ENCODE measurements at places on chromosomes 1 and 21.

DNA sequence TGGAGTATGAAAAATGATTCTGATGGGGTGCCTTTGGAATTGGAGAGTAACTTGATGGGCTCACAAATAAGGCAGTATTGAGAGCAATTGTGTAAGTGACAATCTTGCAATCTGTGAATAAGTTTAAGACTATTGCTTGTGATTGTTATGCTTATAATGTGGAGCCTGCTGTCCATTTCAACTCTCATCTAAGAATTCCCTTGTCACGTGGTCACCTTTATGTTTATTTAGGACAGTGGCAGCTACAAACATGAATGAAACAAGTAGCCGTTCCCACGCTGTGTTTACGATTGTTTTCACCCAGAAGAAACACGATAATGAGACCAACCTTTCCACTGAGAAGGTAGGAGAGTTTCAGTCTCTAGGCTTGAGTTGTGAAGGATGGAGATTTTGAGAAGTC is 57.6 kb downstream of the KIF1B start:
- no peak for DNase-seq

- no peak for DNase-seq
Observed at GRCh38 chr1:202343652-202344349, 2.1 kb upstream of the UBE2T start.

GRCh38 chr1:1432951-1433803 is 2.3 kb upstream of the VWA1 start:
- peak; percentile 82 for DNase-seq

- no peak for DNase-seq
Observed at GRCh38 chr1:86062453-86062852, 94.1 kb downstream of the COL24A1 start.

DNA sequence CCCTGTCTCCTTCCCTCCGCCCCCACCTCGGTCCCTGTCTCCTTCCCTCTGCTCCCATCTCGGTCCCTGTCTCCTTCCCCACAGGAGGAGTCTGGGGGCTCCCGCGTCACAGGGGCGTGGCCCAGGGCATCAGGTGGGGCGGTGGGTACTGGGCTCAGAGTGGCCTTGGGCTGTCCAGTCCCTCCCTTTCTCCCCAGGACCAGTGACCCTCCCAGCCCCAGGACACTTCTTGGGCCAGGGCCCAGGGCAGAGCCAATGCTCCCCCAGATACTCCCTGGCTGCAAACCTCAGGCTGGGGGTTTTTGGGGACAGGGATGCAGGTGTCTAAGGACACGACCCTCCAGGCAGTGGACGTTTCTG is 6.8 kb upstream of the RNF223 start:
- DNase-seq, result peak; percentile 17

DNA sequence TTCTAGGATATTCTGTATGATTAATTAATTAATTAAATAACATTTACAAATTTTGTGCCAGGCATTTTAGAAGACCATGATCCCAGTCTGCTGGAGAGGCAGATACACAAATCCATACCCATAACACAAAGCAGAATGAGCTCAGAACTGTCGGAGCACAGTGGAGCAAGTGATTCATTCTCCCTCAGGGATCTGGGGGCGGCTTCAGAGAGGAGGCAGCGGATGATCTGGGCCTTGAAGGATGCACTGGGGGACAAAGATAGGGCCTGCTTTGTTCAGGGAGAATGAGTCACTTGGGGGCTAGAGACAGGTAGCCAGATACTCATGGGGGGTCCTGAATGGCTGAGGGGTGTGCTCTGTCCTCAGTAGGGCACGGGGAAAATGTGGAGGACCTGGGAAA is 50.9 kb upstream of the TRABD2B start:
- DNase-seq, result no peak
